ENCODE measurements at places on chromosomes 11 and 22.

DNA sequence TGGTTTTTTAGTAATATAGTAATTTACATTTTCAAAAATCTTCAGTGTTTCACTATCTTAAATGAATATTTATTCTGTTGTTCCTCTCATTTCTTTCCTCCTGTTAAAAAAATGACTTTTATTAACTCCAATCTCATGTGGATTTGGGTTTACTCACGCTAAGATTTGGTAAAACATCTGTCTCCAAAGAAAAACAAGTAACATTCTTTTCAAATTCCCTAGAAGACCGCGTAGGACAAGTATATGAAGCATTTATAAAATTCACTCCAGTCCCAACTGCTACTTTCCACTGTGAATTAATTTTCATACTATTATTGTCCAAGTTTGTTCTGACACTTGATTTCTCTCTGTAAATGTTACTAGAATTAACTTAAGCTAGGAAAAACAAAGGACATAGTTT is 26.2 kb downstream of the SBF2 start:
- H3K27ac ChIP-seq = no peak overlapping the region
- H3K36me3 ChIP-seq = no peaks in the 10 kb centered on the region
- no peaks in the 10 kb centered on the region for H3K4me1 ChIP-seq
- no peak overlapping the region for H3K4me3 ChIP-seq
- no peaks in the 10 kb centered on the region for H3K27me3 ChIP-seq

DNA sequence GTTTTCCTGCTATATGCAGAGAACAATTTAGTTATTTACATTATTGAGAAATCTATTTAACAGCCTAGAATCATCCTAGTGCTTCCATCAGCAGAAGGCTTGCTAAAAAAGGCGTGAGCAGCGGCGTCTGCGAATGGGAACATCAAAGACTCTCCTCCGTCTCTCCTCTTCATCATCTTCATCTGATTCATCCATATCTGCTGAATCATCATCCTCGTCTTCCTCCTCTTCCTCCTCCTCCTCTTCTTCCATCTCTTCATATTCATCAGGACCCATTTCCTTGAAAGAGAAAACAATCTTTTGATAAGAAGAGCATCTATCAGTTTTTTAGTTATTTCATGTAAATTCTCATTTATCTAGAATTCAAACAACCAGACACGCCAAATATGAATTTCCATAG is 5.6 kb upstream of the CD59 start:
- peaks cover 8% of the 10 kb centered on the region for H3K27me3 ChIP-seq
- no peak overlapping the region for H3K4me3 ChIP-seq
- DNase-seq = no peak
- H3K4me1 ChIP-seq = no peaks in the 10 kb centered on the region

- peaks cover 23% of the 10 kb centered on the region for H3K4me1 ChIP-seq
- peaks cover 25% of the 10 kb centered on the region for H3K27me3 ChIP-seq
- H3K4me3 ChIP-seq = no peak overlapping the region
- H3K36me3 ChIP-seq = no peaks in the 10 kb centered on the region
These were observed 22.1 kb upstream of the CTR9 start for GRCh38 chr11:10728789-10729472.

- no peaks in the 10 kb centered on the region for H3K36me3 ChIP-seq
- peak overlapping the region; percentile 9 for H3K27ac ChIP-seq
- peaks cover 7% of the 10 kb centered on the region for H3K4me1 ChIP-seq
- DNase-seq = no peak
- no peak overlapping the region for H3K4me3 ChIP-seq
These were observed 14.0 kb downstream of the KIAA0930 start for GRCh38 chr22:45226503-45227186.

DNA sequence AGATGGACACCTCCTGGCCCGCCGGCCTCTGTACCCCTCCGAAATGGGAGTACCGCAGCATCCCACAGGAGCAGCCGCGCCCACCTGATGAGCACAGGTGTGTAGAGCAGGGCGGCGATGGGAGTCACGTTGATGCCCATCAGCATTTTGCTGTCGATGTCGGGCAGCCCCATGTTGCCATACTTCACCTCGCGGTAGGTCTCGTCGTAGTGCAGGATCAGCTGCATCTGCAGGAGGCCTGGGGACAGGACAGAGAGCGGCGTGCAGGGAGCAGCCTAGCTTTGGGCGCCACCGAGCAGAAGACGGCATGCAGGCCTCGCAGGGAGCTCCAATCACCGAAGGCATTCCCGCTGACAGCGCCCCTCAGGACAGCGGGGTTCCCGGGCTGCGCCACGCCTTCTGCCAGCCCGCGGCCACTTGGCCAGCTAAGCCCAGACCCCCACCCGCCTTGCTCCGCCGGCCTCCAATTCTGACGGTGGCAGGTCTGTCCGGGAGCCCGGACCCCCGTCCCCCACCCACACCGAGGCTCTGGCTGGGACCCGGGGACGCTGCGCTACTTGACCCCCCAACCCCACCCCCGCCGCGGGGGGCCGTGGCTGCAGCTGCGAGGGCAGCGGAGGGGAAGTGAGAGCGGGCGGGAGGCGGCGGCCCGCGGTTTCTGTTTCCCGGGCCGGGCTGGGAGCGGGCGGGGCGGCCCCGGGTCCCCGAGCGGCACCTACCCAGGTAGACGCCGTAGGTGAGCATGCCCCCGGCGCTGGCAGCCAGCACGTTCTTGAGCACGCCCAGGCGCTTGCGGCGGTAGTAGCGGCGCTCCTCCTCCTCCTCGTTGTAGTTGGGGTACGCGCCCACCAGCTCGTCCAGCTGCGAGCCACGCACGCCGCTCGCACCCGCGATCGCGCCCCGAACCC is 705 bp downstream of the UNC93B1 start:
- peaks cover 49% of the 10 kb centered on the region for H3K4me1 ChIP-seq
- H3K27me3 ChIP-seq = no peaks in the 10 kb centered on the region
- H3K27ac ChIP-seq = peak overlapping the region; percentile 63
- peak overlapping the region; percentile 76 for H3K4me3 ChIP-seq
- DNase-seq = peak; percentile 62

Data from activated CD8-positive, alpha-beta T cell treated with anti-CD3 and anti-CD28 coated beads, Interleukin-2, amount 10 ng/mL, durations not matched to agents 7 days and 5 days (primary cell).